Hematopoietic multipotent progenitor cell (in vitro differentiated cells): ENCODE measurements at places on chromosomes 3 and 15.

GRCh38 chr3:178597371-178597770 is 61.1 kb downstream of the KCNMB2 start:
- DNase-seq = no peak

- DNase-seq = no peak
These were observed 15.6 kb downstream of the NBEAL2 start for GRCh38 chr3:46994801-46995731.

- no peak for DNase-seq
These were observed 3.3 kb downstream of the RGMA start for GRCh38 chr15:93085692-93086091.

DNA sequence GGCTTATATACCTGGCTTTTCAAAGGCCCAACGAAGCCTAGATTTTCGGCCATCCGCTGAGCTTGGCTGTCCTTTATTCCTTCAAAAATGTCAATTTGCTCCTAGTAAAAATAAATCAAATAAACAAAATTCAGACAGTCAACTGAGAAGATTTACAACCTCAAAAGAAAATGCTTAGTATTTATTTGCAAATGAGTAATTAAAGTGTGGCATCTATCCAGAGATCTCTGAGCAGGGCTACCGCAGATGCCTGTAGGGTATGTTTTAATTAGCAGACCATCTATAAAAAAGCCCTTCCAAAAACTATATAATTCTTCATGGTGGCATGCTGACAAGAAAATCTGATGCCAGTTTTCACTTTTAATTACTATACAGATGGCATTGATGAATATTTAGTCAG is 136.2 kb downstream of the SUCLG2 start:
- no peak for DNase-seq

GRCh38 chr15:61404567-61404966 is 175.5 kb upstream of the RORA start:
- no peak for DNase-seq

DNA sequence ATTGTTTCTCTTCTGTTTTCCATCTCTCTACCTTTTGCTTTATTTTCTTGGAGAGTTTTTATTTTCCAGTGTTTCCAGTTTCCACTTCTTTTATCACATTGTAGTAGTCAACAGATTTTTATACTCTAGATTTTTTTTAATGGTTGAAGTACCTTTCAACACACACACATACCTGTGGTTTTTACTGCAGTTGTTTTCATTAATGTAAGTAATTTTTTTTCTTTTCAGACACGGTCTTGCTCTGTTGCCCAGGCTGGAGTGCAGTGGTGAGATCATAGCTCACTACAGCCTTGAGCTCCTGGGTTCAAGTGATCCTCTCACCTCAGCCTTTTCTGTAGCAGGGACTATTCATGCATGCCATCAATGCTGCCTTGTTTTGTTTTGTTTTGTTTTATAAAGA is 472.5 kb upstream of the SGO1 start:
- DNase-seq = no peak

DNA sequence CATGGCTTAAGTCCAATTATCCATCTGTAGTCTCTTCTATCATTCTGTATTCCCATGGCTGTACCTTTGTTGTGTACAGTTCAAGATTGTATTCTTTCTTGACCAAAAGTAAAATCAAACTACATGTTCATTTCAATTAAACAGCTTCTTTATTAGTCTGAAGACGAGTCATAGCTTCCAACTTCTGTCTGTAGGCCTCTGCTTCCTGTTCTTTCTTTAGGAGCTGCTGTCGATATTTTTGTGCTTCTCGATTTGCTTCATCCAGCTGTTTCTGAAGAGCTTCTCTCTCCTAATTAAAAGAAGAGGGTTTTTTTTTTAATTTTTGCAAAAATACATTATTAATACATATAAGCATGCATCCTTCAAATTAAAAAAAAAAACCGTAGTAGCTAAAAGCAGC is 13.0 kb upstream of the HDC start:
- no peak for DNase-seq

- DNase-seq = no peak
These were observed 236.6 kb downstream of the SOX2 start for GRCh38 chr3:181948286-181948685.

- no peak for DNase-seq
These were observed 34.0 kb upstream of the PCSK6 start for GRCh38 chr15:101523560-101523940.

- no peak for DNase-seq
These were observed 87.4 kb upstream of the ARHGEF3 start for GRCh38 chr3:56889131-56889530.

- DNase-seq = no peak
These were observed 92.1 kb upstream of the GADL1 start for GRCh38 chr3:30986551-30986950.

- DNase-seq = no peak
These were observed 11.1 kb downstream of the RIOX2 start for GRCh38 chr3:97960993-97961766.

GRCh38 chr3:119294696-119295671 is 801 bp downstream of the ARHGAP31 start:
- DNase-seq = peak; percentile 42

GRCh38 chr15:27845535-27846369 is 253.4 kb downstream of the OCA2 start:
- DNase-seq = no peak

- DNase-seq = no peak
These were observed 244.5 kb downstream of the FOXP1 start for GRCh38 chr3:71339049-71339448.

DNA sequence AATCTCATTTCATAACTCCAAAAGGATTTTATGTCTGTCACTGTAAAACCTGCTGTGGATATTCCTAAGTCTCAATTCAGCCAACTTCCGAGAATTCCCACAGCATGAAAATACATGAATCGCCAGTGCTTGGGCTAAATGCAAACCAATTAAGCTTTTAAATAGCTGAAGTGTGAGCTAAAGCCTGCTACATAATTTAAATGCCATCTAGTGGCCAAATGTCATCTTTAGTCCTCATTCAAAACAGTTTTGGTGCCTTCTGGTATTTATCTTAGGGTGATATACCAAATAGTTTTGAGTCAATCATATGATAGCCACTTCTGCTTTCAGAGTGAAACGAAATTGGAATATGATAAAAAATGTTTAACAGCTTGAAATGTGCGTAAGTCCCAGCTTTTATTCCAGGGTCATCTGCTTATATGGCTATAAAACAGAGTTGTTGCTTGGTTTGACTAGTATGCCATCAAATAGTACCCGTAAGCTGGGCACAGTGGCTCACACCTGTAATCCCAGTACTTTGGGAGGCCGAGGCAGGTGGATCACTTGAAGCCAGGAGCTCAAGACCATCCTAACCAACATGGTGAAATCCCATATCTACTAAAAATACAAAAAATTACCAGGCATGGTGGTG is 41.8 kb upstream of the CCNL1 start:
- no peak for DNase-seq

DNA sequence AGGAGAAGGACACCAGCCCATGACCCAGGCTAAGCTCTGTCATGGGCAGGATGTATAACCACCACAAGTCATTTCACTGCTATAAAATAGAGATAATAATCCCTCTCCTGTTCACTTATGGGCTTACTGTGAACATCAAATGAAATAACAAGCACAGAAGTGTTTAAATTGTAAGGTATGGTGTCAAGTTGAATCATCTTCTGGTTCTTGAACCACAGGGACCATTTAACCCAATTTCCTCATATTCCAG is 44.3 kb upstream of the TLE3 start:
- no peak for DNase-seq

DNA sequence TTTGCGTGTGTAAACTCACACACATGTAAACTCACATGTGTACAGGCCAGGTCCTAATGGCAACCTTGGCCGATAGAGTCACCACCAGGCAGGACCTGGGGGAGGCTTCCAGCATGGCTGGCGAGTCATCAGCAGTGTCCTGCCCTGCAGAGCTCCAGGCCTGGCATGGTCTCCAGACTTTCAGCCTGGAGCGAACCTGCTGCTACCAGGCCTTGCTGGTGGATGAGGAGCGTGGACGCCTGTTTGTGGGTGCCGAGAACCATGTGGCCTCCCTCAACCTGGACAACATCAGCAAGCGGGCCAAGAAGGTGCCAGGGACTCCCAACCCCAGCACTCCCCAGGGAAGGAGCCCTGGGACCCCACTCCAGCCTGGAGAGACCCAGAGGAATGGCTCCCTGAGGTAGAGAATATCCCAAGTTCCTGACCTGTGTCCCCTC is 1.0 kb downstream of the SEMA3B start:
- no peak for DNase-seq

GRCh38 chr3:125266971-125267370 is 54.4 kb upstream of the SLC12A8 start:
- no peak for DNase-seq

GRCh38 chr3:143627336-143627735 is 220.9 kb downstream of the SLC9A9 start:
- no peak for DNase-seq

- no peak for DNase-seq
These were observed 10.3 kb upstream of the MCF2L2 start for GRCh38 chr3:183438735-183439134.

DNA sequence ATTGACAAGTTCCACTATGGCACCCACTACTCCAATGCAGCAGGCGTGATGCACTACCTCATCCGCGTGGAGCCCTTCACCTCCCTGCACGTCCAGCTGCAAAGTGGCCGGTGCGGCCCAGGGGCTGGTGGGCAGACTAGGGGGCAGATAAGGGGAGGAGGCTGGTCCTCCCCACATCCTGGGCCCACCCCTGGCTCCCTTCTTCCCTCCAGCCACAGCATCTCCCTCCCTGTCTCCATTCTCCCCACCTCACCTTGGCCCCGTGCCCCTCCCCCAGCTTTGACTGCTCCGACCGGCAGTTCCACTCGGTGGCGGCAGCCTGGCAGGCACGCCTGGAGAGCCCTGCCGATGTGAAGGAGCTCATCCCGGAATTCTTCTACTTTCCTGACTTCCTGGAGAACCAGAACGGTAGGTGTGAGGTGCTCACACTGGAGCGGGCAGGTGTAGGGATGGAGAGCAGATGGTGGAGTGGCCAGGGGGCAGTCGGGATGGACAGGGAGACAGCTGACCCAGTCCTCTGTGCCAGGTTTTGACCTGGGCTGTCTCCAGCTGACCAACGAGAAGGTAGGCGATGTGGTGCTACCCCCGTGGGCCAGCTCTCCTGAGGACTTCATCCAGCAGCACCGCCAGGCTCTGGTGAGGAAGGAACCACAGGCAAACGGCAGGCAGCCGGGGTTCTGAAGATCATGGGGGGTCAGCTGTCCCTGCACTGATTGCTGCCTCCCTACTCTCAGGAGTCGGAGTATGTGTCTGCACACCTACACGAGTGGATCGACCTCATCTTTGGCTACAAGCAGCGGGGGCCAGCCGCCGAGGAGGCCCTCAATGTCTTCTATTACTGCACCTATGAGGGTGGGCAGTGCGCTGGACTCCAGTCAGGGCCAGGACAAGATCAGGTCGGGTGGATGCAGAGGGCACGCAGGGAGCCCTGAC is 26.0 kb downstream of the NBEAL2 start:
- DNase-seq = no peak

DNA sequence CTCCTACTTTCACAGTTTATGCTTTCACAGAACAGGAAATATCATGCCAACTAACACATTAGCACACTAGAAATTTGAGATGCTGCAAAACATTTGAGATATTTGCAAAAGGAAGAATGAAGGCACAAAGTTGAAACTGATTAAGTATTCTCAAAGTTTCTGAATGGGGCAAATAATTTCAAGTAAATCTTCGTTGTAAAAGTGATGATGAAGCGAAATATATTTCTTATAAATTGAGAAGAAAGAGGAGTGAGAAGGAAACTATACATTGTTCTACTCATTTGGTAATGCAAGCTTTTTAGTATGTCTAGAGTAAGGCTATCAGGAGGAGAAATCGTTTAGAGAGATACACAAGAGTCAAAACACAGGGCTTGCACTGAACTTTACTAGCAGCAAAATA is 24.3 kb upstream of the LSAMP start:
- DNase-seq = no peak

- no peak for DNase-seq
These were observed 4.1 kb downstream of the SV2B start for GRCh38 chr15:91104111-91104510.

DNA sequence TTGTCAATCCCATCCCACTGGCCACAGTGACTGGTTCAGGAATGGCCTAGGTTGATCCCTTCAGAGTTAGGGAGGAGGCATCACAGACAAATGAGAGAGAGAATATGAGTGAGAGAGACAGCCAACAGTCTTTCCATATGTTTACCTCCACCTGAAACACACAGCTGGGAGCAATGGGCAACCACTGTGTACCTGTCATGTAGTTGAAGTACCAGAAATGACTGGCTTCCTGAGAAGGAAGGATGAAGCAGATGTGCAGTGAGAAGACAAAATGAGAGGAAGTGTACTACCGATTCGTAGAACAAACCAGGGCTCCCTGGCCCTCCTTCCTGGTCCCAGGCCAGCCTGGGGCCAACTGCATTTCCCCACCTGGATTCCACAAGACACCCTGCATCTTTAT is 27.4 kb downstream of the SRGAP3 start:
- DNase-seq = no peak

DNA sequence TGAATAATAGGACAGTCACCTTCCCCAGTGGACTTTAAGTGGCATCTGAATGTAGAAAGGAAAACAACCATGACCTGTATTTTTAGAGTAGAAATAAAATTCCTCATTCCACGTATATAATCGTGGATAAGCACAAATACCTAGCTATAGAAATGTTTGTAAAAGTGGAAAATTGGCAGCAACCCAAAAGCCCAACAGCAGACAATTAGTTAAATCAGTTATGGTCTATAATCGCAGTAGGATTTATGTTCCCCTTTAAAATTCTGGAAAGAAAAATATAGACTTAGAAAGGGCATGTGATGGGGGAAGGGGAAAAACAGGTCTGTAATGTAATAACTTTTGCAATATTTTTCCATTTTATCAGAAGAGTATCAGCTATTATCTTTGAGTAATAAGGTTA is 241.9 kb upstream of the ST8SIA2 start:
- no peak for DNase-seq

DNA sequence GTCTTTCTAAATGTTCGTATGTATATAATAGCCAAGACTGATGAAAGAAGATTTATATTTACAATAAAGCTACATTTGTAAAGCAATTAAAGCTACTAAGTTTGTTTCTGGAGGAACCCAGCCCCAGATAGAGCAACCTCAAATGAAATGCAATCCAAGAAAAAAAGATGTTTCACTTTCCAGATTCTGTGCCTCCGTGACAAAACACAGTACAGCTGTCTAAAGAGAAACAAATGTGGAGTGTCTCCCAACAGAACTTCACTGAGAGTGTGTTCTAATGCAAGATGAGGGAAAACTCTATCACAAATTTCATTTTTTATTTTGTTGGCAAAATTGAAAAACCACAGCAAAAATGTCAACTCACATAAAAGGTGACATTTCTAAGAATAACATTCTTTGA is 317.0 kb downstream of the OCA2 start:
- no peak for DNase-seq
